Keratinocyte (primary cell): ENCODE measurements at places on chromosomes 5 and 9.

GRCh38 chr9:93958819-93959682 is 3.9 kb upstream of the BARX1 start:
- DNase-seq: no peak

GRCh38 chr5:181246276-181247049 is 2.8 kb upstream of the RACK1 start:
- no peak for DNase-seq

GRCh38 chr5:65928322-65928752 is 2.0 kb downstream of the ERBIN start:
- DNase-seq: no peak

- DNase-seq: no peak
Observed at GRCh38 chr5:26034813-26035212, 1003.6 kb downstream of the CDH9 start.

DNA sequence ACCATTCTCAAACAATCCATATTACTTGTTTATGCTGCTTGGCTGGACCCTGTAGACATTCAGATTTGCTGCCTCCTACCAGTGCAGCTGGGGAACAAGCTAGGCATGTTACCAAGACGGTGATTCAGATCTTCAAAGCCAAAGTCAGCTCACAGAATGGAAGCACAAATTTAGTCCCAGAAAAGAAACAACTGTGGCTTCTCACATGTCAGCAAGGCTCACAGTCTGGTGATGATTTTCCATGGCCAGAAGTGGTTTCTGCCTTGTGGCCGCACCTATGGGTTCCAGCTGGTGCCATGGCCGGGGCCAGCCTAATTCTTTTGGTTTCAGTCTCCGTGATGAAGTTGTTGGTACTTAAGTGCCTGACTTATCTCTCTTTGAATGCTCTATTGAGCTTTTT is 182.2 kb downstream of the TMC1 start:
- no peak for DNase-seq

GRCh38 chr9:1709347-1709746 is 305.8 kb upstream of the SMARCA2 start:
- no peak for DNase-seq

GRCh38 chr9:81826517-81826906 is 101.7 kb upstream of the SPATA31D4 start:
- no peak for DNase-seq

GRCh38 chr5:61767231-61768080 is 435.4 kb downstream of the ZSWIM6 start:
- no peak for DNase-seq

GRCh38 chr9:20065796-20066700 is 277.2 kb upstream of the SLC24A2 start:
- no peak for DNase-seq

DNA sequence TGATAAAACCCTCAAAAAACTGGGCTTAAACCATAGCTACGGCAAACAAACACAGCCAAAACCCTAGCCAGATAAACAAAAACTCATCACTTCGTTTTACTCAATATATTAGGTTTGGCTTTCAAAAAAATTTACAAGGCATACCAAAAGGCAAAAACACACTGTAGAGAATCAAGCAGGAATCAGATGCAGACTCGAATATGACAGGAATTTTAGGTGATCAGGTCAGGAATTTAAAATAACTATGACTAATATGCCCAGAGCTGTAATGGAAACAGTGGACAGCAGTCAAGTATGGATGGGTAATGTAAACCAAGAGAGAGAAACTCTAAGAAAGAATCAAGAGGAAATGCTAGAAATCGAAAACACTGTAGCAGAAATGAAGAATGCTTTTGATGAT is 26.5 kb upstream of the DOCK2 start:
- DNase-seq: no peak

- no peak for DNase-seq
Observed at GRCh38 chr5:37184748-37185364, 64.3 kb downstream of the CPLANE1 start.

- DNase-seq: no peak
Observed at GRCh38 chr5:96658272-96658671, 3.9 kb upstream of the CAST start.

DNA sequence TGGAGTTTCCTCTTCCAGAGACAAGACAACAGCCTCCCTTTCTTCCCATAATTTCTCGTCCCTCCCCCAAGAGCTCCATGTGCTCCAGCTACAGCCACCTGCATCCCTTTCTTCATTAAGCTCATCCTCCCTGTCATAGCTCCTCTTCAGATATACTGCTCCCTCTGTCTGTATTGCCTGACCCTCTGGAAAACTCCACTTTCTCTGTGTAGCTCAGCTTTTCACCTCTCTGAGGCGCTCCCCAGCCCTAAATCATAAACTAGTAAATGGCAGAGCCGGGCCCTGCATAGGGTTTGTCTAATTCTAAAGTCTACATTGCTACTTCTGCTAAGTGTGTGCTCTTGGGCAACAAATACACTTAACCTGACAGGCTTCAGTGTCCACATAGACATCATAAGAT is 8.8 kb upstream of the PLIN2 start:
- DNase-seq: no peak

- no peak for DNase-seq
Observed at GRCh38 chr9:10957878-10958277, 345.1 kb upstream of the PTPRD start.
